ENCODE measurements at places on chromosomes 6 and 20.

DNA sequence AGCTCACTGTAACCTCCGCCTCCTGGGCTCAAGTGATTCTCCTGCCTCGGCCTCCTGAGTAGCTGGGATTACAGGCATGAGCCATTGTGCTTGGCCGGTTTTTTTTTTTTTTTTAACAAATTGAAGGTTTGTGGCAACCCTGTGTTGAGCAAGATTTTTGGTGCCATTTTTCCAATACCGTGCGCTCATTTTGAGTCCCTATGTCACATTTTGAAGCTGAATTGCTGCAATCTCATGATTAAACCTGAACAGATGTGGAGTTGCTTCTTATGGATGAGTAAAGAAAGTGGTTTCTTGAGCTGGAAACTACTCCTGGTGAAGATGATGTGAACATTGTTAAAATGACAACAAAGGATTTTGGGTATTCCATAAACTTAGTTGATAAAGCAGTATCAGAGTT is 16.6 kb downstream of the SASH1 start:
- H3K27ac ChIP-seq: no peak overlapping the region

GRCh38 chr20:46004187-46004586 is 4.5 kb upstream of the MMP9 start:
- H3K36me3 ChIP-seq: no peaks in the 10 kb centered on the region
- peaks cover 4% of the 10 kb centered on the region for H3K27me3 ChIP-seq
- no peak overlapping the region for H3K27ac ChIP-seq
- H3K4me1 ChIP-seq: peaks cover 83% of the 10 kb centered on the region

DNA sequence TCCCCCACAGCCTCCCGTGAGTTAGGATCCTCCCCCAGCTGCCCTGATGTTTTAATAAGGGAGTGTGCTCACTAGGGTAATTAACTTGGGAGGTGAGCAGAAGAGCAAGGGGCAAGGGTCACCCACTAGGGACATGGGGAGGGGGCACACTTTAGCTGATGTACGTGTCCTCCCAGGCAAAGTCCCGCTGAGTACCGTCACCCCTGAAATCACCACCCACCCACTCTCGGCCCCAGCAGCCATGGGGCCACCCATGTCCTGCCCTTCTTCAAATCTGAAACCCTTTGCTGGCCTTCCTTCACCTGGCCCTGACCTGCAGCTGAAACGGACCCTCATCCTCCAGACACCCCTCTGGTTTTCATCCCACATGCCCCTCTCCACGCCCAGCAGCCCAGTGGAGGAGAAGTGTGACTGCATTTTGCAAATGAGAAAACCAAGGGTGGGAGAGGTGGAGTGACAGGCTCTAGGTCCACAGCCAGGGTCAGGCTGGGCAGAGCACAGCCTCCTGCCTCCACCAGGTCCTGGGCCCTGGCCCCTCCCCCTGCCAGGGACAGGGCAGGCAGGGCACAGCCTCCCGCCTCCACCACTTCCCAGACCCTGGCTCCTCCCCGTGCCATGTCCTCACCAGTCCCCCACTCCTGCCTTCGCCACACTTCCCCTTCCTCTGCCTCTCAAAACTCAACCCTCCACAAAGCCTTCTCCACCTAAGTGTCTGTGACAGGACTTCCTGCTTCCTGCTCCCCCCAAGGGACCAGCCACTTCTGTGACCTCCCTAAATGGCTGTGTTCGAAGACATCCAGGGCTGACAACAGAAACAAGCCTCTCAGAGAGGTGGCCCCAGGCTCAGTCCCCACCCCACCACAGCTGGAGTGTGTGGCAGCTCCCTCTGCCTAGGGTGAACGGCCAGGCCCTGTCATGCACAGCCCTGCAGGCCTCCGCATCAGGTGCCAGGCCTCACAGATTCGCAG is 15.1 kb downstream of the ACSS1 start:
- no peak overlapping the region for H3K4me3 ChIP-seq
- H3K27ac ChIP-seq: peak overlapping the region; percentile 90
- H3K27me3 ChIP-seq: no peaks in the 10 kb centered on the region
- H3K36me3 ChIP-seq: peaks cover 2% of the 10 kb centered on the region
- peaks cover 29% of the 10 kb centered on the region for H3K4me1 ChIP-seq

DNA sequence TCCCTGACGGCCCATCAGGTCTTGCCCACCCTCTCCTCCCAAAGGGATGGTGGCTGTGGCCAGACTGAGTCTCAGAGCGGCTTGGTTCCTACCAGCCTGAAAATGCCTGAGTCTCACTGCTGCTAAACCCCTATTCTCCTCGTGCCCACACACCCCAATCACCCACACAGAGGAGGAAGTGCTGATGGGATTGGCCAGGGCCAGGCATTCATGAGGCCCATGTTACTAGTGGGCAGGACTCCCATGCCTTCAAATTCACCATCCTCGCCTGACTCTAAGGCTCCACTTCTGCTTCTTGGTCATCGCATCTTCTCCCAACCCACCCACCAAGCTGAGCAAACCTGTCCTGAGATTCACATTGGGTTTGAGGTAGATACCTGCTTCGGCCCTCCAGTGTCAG is 80.1 kb upstream of the CST7 start:
- DNase-seq: no peak
- H3K4me1 ChIP-seq: no peaks in the 10 kb centered on the region
- H3K27ac ChIP-seq: no peak overlapping the region
- H3K4me3 ChIP-seq: no peak overlapping the region
- no peaks in the 10 kb centered on the region for H3K36me3 ChIP-seq

- H3K4me1 ChIP-seq: no peaks in the 10 kb centered on the region
- no peaks in the 10 kb centered on the region for H3K36me3 ChIP-seq
- H3K4me3 ChIP-seq: no peak overlapping the region
- DNase-seq: no peak
Observed at GRCh38 chr6:115643762-115644161, 416.9 kb downstream of the FRK start.

DNA sequence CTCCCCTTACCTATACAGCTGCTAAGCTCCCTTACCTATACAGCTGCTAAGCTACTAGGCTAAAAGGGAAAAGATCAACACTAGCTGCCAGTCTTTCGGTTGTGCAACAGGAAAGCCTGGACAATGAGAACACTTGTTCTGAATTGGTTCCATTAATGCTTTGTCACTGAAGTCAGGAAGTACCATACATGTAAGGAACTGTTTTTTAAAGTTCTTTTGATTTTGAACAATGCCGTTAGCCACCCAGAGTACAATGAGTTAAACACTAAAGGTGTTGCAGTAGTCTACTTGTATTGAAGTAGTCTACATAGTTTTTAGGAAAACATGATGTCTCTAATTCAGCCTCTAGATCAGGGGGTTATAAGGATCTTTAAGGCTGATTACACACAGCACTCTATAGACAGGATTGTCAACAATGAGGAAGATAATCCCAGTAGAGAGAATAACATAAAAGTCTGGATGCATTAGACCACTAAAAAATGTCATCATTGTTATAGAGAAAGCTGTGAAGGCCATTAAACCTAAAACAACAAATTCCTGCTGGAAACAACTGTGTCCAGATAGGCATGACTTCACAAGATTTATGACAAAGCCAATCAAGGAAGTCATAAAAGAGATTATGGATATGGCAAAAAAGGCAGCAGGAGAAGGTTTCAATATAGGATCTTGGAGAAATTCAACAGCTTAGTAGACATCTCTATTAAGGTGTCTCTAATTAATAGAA is 306.3 kb downstream of the PHF3 start:
- DNase-seq: no peak
- H3K27me3 ChIP-seq: no peaks in the 10 kb centered on the region
- H3K4me1 ChIP-seq: no peaks in the 10 kb centered on the region
- no peak overlapping the region for H3K4me3 ChIP-seq

- DNase-seq: no peak
- no peak overlapping the region for H3K4me3 ChIP-seq
- H3K27me3 ChIP-seq: peaks cover 19% of the 10 kb centered on the region
Observed at GRCh38 chr6:151629791-151630190, 136.0 kb downstream of the CCDC170 start.

DNA sequence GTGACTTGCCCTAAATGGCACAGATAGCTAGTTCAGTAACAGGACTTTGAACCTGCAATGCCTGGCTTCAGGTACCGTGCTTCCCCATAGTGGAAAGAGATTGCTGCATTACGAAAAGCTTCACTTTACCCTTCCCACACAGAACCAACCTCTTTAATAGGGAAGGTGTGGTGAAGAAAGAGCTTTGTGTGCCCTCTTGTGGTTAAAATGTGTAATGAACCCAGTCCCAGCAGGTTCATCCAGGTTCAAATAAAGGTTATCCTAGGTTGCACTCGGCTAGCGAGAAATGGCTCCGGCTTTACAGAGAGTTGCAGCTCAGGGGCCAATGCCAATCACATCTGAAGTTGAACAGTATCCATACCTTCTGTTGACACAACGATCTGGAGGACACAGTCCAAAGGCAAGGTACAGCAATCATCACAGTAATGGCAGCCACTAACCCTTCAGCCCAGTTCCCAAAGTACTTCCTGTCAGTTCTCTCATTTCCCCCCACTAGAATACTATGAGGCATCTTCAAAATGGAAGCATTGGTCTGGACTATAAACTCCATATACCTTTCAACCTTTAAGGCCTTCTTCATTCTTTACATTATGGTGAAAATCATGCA is 3.0 kb downstream of the DEFB115 start:
- no peak for DNase-seq
- no peak overlapping the region for H3K4me3 ChIP-seq
- H3K27me3 ChIP-seq: no peaks in the 10 kb centered on the region
- no peaks in the 10 kb centered on the region for H3K4me1 ChIP-seq

DNA sequence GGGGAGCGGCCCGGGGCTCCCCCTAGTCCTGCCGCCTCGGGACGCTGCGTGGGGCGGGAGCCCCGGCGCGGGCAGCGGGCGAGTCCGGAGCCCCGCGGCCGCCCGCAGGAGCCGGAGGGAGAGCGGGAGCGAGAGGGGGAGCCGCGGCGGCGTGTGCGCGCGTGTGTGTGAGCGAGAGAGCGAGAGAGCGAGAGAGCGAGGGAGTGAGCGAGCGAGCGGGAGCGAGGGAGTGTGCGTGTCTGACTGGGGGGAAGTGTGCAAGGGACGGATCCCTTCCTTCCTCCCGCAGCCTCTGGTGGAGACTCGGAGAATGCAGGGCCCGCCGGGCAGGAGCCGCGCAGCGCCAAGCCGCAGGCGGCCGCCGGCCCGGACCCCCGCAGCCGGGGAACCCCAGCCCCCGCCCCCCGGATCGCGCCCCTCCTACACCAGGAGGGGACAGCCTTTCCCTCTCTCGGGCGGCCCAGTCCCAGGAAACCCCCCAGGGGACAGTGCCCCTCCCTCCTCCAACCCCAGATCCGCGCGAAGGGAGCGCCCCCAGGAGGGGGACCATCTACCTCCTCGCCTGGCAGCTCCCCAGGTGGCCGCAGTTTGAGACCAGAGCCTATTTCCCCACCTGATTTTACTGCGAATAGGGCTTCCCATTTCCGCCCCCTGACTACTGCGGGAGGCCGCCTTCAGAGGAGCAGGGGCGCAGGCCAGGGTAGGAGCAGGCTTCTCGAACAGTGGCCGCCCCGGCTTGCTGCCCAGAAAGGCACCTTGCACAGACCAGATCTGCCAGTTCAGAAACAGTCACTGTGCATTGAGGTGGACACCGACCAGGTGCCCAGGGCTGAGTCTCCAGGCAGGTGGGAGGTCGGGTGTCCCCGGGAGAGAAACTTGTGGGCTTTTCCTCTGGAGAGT is at the start of gene CDH22:
CDH22 (minus strand) TSS at position 241 of the 900 bp plus-strand sequence. CDS start 57,204 bp downstream, outside the sequence.
- H3K4me3 ChIP-seq: peak within 1 kb of the TSS; percentile 54
- peak; percentile 65 for DNase-seq
- no peak within 1 kb of the TSS for H3K27ac ChIP-seq

Measured in activated CD4-positive, alpha-beta T cell treated with anti-CD3 and anti-CD28 coated beads for 36 hours (primary cell).